ENCODE measurements at places on chromosomes 1 and 21.

DNA sequence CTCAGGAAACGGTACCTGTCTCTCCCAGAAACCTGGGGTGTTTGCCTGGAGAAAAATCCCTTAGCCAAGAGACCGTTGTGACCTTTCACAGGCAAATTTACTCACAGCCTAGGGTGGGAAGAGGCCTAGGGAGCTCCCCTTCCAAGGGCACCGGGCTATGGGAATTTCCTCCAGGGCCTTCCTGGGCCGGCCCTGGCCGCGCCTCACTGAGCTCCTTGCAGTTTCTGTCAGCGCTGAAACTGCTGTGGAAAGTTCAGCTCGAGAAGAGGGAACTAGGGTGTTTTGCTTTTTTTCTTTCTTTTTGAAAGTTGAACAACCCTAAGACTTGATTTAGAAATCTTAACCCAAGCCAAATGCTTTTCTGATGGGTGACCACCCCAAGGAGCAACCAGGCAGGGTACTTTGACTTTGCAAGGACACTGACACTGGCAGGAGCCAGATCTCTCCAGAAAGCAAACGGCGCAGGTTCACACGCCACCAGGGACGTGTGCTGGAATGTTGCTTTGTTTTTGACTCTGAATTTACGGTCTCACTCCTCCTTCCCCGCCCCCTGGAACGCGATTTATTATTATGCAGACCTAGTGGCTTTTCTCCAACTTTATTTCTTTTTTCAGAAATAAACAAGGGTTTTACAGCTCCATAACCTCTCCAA is 229.6 kb upstream of the JUN start:
- DNase-seq: no peak

DNA sequence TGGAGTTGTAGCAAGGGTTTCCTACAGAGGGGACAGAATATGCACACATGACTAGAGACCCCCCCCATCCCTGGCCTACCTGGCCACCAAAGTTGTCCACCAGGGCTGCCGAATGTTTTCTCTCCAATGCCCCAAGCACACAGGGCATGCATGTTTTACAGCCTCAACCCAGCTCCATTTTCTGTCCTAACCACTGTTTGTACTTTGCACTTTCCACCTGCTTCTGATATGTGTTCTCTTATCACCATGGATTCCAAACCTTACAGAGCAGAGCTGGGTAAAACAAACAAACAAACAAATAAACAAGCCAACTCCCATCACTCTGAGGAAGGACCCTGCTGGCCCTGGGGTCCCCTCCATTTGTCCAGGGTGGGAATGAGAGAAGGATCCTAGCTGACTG is 27.3 kb downstream of the CLIC6 start:
- no peak for DNase-seq

GRCh38 chr1:21586846-21587601 is 77.8 kb downstream of the ALPL start:
- no peak for DNase-seq

- no peak for DNase-seq
Observed at GRCh38 chr1:53658489-53659230, 80.3 kb downstream of the GLIS1 start.

DNA sequence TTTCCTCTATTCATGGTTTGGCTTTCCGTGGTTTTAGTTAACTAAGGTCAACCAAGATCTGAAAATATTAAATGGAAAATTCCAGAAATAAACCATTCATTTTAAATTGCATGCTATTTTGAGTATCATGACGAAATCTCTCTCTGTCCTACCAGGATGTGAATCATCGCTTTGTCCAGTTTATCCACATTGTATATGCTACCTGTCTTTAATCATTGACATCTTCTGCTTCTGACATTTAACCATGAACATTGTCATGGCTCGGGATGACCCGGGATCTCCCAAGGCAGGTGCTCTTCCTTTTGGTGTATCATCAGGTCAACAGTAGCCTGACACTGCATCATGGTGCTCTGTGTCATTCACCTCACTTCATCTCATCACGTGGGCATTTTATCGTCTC is 125.5 kb upstream of the HNRNPU start:
- no peak for DNase-seq

DNA sequence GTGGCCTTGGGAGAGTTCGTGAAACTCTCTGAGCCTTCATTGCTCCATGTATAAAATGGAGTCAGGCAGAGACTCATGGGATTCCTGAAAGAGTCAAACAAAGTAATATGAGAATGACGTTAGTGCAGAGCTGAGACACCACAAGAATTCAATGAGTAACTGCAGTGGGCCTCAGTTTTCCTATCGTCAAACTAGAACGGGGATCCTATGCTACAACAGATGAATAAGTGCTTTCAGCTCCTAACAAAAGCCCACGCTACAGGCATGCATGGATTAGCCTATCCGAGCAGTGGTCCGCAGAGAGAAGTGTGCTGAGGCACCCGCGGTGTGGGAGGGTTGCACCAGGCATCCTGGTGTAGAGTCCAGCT is 124.7 kb downstream of the SYF2 start:
- no peak for DNase-seq

- DNase-seq: no peak
Observed at GRCh38 chr1:205260948-205261732, 33.4 kb downstream of the TMCC2 start.

DNA sequence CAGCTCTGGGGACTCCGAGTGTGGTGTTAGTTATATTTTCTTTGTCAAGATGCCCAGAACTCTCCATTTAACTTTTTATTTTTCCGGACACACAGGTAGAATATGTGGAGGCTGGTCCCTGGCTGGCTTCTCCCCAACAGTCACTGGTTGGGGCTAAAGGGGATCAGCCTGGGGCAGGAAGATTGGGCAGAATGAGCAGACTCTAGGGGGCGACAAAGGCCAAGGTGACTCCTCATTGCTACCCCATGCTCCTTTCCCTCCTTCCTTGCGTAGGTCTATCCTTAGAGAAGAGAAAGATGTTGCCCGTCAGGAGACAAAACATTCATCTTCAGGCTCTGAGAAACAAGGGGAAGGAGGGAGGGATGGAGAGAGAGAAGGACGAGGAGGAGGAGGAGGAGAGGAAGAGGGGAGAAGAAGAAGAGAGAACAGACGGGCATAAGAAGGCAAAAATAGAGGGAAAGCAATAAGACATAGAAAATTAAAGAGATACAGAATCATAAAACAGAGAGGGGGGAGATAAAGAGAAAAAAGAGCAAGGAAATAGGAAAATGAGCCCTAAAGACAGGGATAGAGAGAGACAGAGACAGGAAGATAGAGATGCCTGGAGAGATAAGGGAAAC is 89.9 kb downstream of the FOXD2 start:
- DNase-seq: no peak

DNA sequence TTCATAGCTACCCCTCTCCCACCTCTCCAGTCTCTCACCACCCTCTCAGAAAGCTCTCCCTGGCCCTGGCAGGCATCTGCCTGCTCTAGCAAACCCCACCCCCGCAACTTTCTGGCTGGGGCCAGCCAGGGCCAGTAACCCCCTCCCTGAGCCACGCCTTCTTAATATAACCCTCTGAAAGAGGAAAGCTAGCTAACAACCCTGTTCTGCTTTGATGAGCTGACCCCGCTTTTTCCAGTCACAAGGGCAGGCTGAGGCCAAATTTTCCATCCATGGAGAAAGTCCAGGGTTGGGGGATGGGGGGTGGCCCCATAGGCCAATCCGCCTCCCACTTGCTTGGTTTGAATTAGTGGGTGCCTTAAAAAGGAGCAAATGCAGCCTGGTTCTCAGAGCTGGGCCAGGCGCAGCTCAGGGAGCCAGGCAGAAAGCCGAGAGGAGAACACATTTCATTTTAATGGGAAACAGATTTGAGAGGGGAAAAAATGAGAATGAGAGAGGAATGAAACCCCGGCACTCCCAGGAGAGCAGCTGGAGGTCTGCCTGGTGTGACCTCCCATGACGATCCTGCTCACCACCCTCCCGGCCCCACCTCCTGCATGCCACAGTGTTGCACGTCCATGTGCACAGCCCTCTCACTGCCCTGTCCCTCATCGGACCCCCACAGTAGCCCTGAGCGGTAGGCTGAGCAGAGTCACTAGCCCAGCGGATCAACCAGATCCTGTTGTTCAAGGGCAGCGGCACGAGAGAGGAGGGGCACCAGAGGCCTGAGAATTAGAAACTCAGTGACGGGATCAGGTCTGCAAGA is 62.3 kb downstream of the OPTC start:
- DNase-seq: no peak

DNA sequence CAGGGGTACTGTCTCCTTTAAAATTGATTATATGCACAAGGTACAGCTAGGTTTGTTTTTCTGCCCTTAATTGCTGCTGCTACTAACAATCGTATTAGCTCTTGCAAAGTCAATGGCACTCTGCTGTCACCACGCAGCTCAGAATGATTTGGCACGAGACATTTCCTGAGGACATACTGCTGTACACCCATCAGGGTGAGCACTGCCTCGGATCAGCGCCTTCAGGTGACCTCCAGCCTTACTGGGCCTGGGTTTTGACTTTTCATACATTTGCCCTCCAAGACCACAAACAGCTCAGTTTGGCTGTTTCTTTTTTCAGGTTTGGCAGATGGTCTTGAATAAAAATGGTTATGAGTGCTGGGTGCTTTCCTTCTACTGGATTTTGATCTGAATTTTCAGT is 110.9 kb downstream of the NTPCR start:
- no peak for DNase-seq

DNA sequence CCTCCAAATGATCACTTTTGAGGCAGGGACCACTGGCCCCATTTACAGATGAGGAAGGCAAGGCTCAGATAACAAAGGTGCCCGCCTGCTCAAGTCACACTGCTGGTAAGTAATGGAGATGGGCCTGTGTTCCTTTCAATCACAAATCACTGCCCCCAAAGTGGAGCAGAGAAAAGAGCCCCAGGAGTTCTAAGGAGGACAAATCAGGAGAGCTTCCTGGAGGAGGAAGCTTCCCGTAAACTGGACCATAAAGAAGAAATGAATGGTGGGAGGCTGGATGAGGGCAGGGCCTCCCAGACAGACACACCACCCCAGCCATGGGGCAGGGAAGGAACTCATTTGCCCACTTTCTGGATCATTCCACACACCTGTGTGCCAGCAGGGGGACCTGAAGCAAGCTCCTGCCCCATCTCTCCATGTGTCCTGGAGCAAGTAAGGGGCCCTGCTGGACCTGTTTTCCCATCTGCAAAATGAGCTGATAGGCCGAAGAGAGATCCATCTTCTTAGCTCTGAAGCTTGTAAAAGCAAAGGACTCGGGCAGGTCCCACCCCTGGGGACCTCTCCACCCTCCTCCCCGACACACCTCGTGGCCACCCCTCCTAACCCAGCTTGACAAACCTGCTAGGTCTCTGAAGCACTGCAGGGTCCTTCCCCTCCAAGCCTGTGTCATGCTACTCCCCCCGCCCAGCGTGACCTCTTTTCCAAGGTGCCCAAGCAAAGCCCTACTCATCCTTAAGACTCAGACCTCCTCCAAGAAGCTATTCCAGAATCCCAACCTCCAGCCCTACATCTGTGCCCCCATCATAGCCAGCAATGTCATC is 5.5 kb downstream of the LAPTM5 start:
- DNase-seq: no peak

GRCh38 chr1:24149866-24150233 is 6.9 kb upstream of the IL22RA1 start:
- peak; percentile 47 for DNase-seq

DNA sequence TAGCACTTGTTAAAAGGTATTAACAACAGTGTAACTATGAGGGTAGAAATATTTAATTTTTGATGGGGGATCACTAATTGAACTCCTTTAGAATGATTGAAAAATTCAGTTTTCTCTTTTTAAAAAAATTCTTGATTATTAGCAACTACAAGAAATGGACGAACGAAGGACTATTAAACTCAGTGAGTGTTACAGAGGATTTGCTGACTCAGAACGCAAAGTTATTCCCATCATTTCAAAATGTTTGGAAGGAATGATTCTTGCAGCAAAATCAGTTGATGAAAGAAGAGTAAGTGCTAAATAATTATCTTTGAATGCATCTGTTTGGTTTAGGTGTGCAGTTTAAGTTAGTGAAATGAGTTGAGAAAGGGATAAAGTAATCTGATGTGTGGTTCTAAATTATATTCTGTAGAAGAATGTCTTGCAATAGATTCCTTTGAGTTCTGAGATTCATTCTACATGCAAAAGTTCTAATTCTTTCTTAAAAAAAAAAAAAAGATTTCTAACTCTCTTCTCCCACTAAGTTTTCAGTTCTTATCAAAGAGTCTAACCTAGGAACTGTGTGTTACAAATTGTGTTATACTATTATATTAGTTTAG is 85.0 kb downstream of the FNBP1L start:
- DNase-seq: no peak

- DNase-seq: no peak
Observed at GRCh38 chr1:178484698-178485225, 12.0 kb downstream of the CLEC20A start.

- DNase-seq: peak; percentile 69
Observed at GRCh38 chr1:200738327-200738948, at the start of gene CAMSAP2. Gene CAMSAP2, plus strand, starts transcription at chr1:200738893. Its CDS starts 935 bp downstream, at chr1:200739828.

- DNase-seq: no peak
Observed at GRCh38 chr1:241964550-241965282, 7.1 kb downstream of the BECN2 start.

GRCh38 chr1:209491897-209492296 is 91.6 kb upstream of the CAMK1G start:
- no peak for DNase-seq

- no peak for DNase-seq
Observed at GRCh38 chr1:118931876-118932275, 56.3 kb downstream of the TBX15 start.

- DNase-seq: no peak
Observed at GRCh38 chr1:107750364-107750959, 214.5 kb downstream of the VAV3 start.

GRCh38 chr1:1974834-1975233 is 28.8 kb downstream of the CFAP74 start:
- no peak for DNase-seq

GRCh38 chr21:34553151-34553952 is 41.3 kb upstream of the KCNE1 start:
- no peak for DNase-seq

GRCh38 chr1:97849345-97850340 is 71.2 kb downstream of the DPYD start:
- no peak for DNase-seq

GRCh38 chr1:96840396-96840795 is 118.8 kb downstream of the PTBP2 start:
- DNase-seq: no peak

DNA sequence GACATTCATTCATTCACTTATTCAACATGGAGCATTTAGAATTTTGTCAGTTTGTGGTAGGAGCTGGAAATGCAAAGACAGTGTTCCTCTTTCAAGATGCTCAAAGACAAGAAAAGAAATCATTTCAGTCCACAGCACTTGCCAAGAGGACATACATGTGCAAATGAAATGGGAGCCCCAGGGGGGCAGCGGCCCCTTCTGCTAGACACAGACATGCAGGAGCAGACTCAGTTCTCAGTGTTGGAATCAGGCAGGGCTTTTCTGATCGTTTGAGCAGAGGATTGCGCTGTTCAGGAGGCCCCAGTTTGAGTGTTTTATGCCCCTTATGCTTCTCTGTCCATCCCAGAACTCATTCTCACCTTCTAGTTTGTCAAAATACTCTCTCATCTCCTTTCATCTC is 35.6 kb upstream of the VASH2 start:
- no peak for DNase-seq
